ENCODE measurements at places on chromosomes 2 and 18. TPM values are rescaled to one million over a fixed set of nuclear protein-coding genes. Genes with fewer than 3 reads are reported as not detected.

FEV gene
- total RNA-seq, result not detected

SLC9A4 gene
- not detected for total RNA-seq

PLGLB2 gene
- 0.65 TPM for total RNA-seq

IL36B gene
- not detected for total RNA-seq

CDC42EP3 gene
- 21.3 TPM for total RNA-seq

TLK1 gene
- total RNA-seq, result 45.1 TPM

SLC19A3 gene
- not detected for total RNA-seq

NPPC gene
- 0.17 TPM for total RNA-seq

RSAD2 gene
- 1.2 TPM for total RNA-seq

ZRANB3 gene
- 4.9 TPM for total RNA-seq

ST8SIA3 gene
- total RNA-seq, result not detected

GRCh38 chr2:217846321-217846743 lies 156.5 kb downstream of the TNS1 start:
- no peak for DNase-seq

DNA sequence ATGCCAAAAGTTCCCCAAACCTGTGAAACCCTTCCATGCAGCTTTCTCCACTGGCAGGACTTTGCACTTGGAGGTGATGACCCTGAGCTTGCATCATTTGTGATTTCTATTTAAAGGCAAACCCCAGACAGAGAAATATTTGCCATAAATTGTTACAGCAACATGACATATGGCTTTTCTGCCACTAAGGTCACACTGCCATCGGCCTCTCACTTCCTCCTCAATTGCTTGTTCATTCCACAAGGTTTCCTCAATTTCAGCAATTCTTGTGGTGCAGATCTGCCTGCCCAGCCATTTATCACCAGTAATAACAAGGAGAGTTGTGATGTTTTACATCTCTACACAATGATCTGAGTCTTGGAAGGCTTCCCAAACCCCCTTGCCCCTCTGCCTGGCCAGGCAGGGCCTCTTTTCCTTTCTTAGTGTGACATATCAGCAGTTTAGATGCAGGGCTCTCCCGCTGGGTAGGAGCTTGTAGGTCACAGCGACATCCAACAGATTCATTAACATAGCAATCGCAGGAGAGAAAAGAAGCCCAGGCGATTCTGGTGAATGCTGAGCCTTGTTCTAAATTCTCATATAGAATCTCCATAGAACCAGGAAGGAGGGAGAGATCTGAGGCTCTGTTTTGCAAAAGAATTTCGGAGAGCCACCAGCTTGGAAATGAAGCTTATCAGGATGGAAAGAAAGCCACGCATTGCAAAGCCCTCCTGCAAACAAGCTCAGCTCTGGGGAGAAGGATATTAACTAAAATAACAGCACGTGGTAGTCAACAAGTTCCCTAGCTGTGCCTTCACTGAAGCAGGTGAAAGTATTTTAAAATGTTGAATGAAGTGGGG lies 46.7 kb upstream of the ITGA6 start:
- no peak for DNase-seq

GRCh38 chr2:125167152-125167551 lies 1142.1 kb downstream of the CNTNAP5 start:
- no peak for DNase-seq

GRCh38 chr2:27240406-27240805 lies 22.4 kb downstream of the SLC30A3 start:
- no peak for DNase-seq

- no peak for DNase-seq
Observed at GRCh38 chr2:37365669-37366068, 21.2 kb downstream of the QPCT start.

GRCh38 chr18:63378919-63379638 lies 12.1 kb upstream of the KDSR start:
- DNase-seq, result no peak

DNA sequence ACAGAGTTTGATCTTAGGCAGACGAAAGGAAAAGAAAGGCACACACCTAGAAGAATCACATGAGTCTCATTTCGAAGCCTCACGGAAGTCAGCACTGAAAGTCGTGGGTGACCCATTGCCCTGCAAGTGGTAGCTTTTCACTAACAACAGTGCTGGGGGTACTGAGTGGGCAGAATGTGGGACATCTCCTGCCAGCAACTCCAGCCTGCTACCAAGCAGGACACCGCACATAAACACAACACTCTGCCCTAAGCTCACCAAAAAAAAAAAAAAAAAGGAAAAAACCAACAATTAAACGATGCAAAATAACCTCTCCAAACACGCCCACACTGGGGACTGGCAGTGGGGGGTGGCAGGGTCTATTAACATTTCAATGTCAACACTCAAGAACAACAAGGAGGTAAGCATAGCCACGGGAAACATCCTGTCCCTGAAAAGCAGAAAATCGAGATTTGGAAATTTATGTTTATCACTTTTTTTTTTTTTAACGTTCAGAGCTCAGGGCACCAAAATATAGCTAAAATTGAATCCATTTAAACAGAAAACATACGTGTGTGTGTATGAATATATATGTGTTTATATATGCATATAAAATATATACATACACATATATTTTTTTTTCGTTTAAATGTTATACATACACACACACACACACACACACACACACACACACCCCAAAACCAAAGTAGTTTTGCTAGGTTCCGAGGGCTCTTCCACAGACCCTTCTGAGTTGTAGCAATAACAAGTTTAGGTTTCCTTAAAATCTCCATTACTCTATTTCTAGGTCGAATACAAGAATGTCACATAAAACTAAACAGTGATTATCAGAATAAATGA lies 2.2 kb downstream of the INO80D start:
- peak; percentile 42 for DNase-seq

DNA sequence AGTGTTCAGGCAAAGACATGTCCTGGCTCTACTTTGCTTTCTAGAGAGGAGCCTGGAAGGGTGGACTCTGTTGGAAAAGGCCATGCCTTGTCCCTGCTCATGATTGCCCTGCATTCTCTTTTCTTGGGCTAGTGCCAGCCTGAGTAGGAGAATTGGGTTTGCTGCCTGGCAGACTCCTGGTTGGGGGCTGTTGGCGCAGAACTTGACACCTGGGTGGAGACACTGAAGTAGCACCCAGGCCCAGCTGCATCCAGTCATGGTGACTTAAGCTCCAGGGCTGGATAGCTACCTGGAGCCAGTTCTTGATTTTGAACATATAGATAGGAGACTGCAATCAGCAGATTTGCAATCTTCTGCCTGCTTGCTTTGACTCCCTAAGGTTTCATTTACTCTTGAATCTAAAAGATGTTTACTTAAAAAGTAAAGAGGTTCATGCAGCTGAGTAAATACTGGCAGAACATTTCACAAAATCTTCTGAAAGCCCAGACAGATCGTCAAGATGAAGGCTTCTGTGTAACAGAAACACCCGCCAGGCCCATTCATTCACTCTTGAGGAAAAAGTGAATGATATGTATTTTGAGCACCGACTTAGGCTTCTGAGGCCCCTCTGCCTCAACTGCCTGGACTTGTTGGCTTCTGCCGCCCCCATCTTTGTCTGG lies 38.0 kb upstream of the YWHAQ start:
- no peak for DNase-seq

GRCh38 chr18:10259901-10260300 lies 194.5 kb upstream of the APCDD1 start:
- DNase-seq, result no peak

GRCh38 chr2:189579585-189580186 lies 900 bp downstream of the SLC40A1 start:
- DNase-seq, result no peak

- no peak for DNase-seq
Observed at GRCh38 chr2:109666466-109666865, 52.3 kb downstream of the SOWAHC start.

DNA sequence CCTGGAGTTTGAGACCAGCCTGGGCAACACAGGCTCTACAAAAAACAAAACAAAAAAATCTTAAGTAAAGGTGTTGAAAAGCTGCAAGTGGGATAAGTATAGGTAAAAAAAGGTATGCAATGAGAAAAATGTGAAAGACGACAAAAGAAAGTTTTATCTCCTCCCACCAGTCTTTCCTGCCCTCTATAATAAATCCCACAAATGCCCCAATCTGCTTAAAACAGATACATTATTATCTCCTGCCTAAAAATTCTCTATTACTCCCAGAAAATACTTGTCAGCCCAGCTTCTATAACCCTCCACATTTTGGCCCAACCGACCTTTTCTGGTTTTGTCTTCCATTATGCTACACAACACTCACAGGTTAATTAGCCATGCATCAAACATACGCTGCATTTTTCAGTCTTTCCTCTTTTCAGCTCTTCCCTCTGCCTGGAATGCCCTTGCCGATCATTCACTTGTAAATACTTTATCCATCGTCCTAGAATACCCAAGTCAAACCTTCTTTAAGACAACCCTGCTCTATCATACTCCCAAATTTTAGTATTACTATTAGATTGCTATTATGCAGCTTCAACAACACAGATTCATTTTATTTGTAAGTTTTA lies 10.8 kb downstream of the ASXL2 start:
- DNase-seq, result no peak

DNA sequence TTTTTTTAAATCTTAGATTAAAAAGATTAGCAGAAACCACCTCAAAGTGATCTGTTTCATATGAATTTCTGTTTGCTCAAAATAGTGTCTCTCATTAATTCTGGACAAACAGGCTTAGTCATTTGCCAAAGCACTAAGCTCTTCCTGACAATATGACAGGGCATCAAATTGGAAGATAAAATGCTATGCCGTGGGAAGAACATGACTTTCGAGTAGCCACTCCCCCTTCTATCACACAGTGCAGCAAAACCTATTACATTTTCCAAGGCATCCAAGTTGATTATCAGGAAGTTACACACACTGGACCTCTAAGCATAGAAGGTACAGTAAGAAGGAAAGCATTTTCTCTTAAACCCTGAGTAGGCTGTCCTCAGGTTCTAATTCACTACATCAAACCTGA lies 89.5 kb downstream of the STK39 start:
- DNase-seq, result peak; percentile 37

GRCh38 chr2:193539188-193539587 lies 1344.5 kb upstream of the TMEFF2 start:
- DNase-seq, result no peak

DNA sequence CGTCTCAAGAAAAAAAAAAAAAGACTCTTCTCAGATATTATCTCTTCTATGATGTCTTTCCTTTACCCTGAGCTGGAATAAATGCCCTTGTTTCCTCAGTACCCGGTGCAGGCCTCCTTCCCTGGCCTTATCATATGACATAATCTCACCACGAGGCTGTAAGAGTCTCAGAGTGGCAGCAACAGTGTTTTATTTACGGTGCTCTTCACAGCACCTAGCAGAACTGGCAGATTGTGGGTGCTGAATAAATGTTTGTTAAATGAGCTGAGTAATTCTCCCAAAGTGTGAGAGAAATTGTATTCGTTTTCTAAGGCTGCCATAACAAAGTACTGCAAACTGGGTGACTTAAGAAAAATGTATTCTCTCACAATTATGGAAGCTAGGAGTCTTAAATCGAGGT lies 82.8 kb upstream of the CD28 start:
- DNase-seq, result no peak

GRCh38 chr18:54608028-54608642 lies 17.1 kb downstream of the DYNAP start:
- DNase-seq, result peak; percentile 2

DNA sequence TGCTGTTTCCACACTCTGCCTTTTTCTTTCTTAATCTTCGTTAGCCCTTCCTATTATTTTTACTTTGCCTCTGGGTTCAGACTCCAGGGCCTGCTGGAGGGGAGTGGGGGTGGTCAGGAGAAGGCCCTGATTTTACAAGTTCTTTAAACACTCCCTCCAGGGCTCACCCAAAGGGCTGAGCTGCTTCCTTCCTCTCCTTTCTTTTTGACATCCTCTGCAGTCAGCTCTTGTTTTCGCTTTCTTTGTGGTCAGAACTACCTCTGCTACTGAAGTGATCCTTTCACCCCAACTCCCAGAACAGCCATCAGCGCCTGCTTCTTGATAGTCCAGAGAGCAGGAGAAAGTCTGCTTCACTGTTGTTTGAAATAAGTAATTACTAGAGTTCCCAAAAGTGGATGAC lies 925.7 kb downstream of the EPHA4 start:
- DNase-seq, result no peak

DNA sequence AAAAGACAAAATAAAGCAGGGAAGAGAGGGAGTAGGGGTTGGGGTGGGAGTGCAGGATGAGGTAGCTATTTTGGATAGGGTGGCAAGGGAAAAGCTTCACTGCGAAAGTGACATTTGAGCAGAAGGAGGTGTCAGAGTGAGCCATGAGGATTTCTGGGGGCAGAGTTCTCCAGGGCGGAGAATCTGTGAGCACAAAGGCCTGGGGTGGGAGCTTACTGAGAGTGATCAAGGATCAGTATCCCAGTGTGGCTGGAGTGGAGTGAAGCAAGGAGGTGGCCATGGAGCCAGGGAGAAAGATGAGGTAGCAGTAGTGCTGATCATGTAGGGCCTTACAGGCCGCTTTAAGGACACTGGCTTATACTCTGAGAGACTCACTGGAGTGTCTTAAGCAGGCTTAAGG lies 210.9 kb upstream of the FOSL2 start:
- DNase-seq, result no peak

DNA sequence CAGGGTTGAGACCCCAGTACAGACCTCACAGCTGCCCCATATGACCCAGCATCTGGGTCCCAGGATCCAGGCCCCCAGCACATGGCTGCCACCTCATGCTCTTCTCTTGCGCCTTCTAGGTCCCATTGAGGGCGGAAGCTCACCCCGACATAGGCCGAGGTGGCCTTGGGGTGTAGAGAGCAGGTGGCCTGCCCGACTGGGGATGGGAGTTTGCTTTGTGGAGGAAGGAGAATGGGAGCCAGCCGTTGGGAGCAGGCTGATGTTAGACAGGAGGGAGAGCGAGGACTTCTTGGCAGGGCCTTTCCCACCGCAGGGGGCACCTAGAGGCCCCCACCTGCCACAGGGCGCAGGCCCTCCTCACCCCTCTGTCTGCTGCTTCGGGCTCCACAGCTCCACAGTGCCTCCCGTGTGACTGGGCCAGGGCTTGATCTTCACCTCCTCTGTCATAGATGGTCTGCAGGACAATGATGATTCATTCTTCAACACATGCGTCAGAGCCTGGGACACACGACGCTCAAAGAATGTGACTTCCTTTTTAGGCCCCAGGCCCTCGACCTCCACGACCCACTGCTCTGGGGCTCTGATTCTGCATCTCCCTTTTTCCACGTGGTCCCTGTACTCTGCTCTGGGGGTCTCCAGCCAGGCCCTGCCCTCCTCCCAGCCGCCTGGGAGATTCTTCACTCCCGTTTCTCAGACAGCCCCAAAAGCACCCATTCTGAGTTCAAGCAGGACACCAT lies 86.6 kb upstream of the ODC1 start:
- DNase-seq, result peak; percentile 17

All from dermis blood vessel endothelial cell (primary cell).